ENCODE measurements at places on chromosomes 12 and 14. TPM values are rescaled to one million over a fixed set of nuclear protein-coding genes. Genes with fewer than 3 reads are reported as not detected.

The FERMT2 gene
- 17.0 TPM for total RNA-seq

The CLEC2A gene
- not detected for total RNA-seq

The OVCH1 gene
- not detected for total RNA-seq

The VRTN gene
- total RNA-seq, result 0.16 TPM

The RD3L gene
- total RNA-seq, result not detected

The TMEM30B gene
- total RNA-seq, result 17.3 TPM

The CS gene
- 80.0 TPM for total RNA-seq

The HCAR3 gene
- total RNA-seq, result 0.49 TPM

Data from pancreas (tissue), 10 donors.